ENCODE measurements at places on chromosomes 6 and 20.

DNA sequence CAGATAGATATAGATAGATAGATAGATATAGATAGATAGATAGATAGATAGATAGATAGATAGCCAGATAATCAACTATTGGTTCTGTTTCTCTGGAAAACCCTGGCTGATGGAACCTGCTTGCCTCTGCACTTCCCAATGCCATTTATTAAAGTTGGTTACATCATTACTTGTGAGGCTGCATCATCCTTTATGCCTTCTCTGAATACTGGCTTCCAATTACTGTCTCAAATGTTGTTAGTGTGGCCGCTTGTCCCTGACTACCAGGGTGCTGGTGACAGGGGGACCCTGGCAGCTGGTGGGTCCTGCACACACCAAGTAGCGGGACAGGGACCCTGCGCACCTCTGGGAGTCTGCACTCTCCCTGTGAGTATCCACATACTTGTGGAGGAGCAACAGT, 3.9 kb upstream of the SLPI start:
- no peak for DNase-seq

DNA sequence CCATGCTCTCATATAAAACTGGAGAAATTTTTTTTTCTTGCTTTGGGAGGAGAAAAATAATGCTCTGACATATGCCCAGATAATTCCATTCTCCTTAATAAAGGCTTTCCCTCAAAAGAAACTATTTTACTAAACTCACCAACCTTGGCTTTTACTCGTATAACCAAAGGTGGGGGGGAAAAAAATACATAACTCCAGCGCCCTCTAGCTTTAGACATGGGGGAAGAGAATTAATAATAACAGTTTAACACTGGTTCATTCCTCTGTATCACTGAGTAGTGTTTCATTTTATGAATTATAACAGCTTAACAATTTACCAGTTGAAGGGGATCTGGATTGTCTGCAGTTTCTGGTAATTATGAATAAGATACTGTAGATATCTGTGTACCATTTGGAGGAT, 1226.1 kb downstream of the GRIK2 start:
- DNase-seq, result peak; percentile 3

DNA sequence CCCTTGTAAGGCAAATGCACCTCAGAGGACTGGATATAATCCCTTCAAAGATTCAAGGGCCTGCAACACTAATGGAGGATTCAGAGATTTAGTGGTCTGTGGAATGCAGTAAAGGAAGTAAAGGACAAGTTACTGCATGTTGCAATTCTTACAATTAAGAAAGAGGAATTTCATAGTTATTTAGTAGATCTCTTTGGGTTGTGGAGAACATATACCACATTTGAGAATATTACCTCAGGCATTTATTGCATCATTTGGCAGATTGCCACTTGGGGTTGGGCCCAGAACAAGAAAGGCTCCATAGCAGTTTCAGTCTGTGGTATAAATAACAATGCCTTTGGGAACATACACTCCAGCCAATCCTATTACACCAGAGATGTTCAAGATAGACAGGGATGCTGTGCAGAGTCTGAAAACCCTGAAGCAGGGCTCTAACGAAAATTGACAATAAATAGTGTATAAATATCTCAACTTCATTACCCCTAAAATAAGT, 20.9 kb upstream of the EPM2A start:
- DNase-seq, result peak; percentile 57

DNA sequence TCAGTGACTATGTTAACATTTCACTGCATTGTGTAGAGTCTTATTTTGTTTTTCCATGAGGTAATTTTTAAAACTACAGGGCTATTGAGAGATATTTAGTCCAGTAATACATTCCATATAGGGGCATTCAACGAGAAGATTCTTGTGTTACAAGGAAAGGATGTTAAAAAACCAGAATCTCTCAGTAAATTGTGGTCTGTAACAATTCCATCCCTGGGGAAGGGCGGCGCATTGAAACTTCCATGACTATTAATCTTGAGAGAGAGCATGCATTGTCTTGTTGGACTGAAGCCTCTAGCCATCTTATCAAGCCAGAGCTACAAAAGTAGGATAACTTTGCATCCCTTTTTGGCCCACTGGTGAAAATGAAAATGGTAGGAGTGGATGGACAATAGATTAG, 119.7 kb downstream of the BCKDHB start:
- no peak for DNase-seq

DNA sequence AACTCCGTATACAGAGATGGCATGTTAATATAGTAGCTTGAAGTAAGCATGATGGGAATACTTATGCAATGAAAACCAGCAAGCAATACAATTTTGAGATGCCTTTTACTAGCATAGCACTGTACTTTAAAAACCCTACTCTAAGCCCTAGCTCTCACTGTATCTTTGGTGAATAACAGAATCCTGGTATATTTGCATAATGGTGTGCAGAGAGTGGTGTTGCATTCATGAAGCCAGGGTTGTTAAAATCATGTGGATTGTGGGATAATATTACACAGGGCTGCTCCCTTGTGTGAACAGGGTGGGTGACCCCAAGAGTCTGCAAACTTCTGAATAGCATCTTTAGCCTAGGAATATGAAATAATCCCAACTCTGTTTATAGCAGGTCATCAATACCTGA, 105.2 kb upstream of the BMP2 start:
- no peak for DNase-seq

GRCh38 chr20:33079259-33079658, at the start of gene BPIFB4:
BPIFB4 (plus strand) TSS chr20:33079643; CDS start chr20:33081527, 1,884 bp downstream.
- no peak for DNase-seq

DNA sequence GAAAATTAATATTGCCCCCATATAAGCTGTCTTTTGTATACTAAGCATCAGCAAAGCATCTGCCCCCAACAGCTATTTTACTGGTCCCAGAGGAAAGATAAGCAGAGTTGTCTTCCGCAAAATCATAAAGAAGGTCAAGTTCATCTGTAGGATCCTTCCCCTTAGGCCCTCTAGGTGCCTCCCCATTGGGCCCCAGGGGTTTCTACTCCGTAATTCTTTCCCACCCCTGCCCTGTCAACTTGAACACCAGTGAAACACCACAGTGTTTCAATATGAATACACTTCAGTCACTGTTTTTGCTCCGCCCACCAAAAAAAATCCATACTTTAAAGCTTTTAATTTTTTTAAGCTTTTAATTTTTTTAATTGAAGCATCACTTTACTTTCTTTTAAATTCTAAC, 159.2 kb downstream of the ATXN1 start:
- DNase-seq, result no peak

- no peak for DNase-seq
Measured at GRCh38 chr6:43875849-43876572, 106.0 kb downstream of the VEGFA start.

- DNase-seq, result no peak
Measured at GRCh38 chr6:3389390-3390167, 67.3 kb downstream of the SLC22A23 start.

DNA sequence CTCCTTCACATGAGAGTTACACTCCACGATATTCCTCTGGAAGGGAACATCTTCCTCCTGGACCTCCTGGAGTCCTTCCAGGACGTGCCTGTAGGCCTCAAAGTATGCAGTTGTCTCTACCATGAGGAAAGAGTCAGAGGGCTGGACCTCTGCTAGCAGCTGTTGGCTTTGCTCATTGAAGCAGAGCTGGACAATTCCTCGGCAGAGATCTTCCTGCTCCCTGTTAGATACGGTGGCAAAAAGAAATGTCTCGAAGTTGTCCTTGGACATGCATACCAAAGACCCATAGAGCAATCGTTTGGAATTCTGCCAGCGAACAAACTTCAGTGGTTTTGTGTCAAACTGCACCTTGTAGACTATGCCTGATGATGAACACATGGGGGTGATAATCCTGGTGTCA, 7.7 kb downstream of the ZNFX1 start:
- no peak for DNase-seq

DNA sequence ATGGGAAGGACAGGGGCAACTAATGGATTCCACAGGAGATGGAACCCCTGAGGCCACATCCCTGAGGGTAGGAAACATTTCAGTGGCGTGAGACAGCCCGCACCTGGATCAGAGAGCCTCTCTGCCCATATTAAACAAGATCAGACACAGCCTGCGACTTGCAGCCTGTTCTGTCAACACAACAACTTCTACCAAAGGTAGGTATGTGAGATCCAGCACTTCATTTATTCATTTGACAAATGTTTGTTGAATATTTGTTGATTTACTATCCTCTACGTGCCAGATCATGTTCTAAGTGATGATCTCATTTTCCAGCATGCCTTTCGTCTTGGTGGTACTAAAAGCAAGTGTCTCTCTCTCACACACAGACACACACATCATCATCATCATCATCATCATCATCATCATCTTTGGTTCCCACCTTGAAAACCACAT, 43.2 kb upstream of the NT5E start:
- DNase-seq, result no peak

GRCh38 chr6:156557911-156558259, 219.3 kb upstream of the ARID1B start:
- no peak for DNase-seq

DNA sequence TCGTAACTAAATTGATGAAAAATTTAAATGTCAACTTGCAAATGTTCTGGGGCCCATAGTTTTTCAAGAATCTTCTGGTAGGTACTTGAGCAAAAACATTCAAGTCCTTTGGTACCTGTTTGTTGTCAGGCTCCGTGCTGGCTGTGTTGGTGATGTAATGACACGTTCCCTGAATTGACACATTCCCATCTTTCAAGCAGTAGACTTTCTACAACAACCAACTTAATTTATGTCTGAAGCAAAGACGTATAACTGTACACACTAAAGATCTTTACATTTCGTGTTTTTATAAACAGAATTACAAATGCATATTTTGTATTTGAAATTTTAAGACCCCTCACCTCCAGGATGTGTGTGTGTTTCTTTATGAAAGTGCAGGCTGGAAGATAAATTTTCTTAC, 49.5 kb downstream of the NCOA3 start:
- no peak for DNase-seq

- no peak for DNase-seq
Measured at GRCh38 chr6:137272403-137272802, 53.2 kb upstream of the IFNGR1 start.

- no peak for DNase-seq
Measured at GRCh38 chr6:79862711-79863110, 84.6 kb downstream of the ELOVL4 start.

GRCh38 chr20:25277051-25277801, 29.3 kb downstream of the PYGB start:
- DNase-seq, result no peak

DNA sequence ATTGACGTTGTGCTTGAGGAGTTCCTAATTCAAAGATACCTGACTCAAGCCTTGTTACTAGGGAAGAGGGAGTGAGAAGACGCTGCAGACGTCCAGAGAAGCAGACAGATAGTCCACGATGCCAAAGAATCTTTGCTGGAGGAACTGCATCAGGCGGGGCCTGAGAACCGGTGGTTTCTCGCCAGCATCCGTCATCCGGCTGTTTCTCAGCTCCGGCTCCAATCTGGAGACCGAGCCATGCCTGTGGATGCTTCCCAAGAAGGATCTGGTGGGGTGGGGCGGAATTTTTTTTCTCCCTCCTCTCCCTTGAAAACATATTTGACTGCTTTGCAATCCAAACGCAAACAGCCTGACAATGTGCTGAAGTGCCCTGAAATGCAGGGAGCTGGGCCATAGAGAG, 125.8 kb upstream of the SRSF6 start:
- DNase-seq, result no peak

- DNase-seq, result no peak
Measured at GRCh38 chr6:145244349-145245100, 490.8 kb downstream of the EPM2A start.

- DNase-seq, result peak; percentile 63
Measured at GRCh38 chr20:41424546-41424945, 57.9 kb upstream of the EMILIN3 start.

DNA sequence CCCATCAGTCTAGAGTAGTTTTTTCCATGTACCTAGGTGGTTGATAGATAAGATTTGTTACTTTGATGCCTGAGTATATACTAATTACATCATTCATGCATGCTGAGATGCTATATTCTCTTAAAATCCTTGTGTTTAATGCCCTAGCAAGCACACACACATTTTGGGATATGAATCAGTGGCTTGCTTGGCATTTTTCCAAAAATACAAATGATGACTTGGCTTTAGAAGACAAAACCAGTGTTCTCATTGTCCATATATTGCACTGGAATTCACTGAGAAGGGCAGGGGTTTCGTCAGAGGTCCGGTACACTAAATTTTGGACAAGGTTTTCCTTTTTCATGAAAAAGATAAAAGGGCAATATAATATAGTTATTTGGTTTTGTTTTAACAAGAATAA, 24.9 kb downstream of the GTPBP2 start:
- no peak for DNase-seq

- no peak for DNase-seq
Measured at GRCh38 chr6:104689551-104690205, 170.0 kb downstream of the HACE1 start.

DNA sequence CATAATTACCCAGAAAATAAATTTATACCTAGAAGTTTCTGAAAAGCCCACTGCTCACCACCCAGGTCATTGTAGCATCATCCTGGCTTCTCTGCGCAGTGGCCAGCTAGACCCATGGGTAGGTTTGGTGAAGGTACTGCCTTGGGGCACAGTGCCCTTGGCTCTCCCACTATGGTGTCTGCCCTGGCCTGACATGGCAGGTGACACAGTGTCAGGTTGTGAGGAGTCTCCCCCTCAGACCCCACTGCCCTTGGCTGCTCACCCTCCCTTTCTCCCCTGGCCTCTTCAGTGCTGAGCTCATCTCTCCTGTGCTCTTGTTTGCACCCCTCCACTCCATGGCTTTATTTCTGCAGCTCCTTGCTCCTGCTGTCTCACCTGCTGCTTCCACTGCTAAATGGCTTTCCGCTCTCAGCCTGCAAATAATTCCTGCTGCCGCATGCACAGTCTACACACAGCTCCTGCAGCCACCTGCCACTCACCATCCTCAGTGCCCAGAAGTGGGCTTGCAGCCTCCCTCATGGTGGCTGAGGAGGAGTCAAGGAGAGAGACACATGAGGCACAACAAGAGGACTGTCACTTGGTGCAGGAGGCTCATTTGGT, 313.4 kb upstream of the MOCS1 start:
- no peak for DNase-seq

DNA sequence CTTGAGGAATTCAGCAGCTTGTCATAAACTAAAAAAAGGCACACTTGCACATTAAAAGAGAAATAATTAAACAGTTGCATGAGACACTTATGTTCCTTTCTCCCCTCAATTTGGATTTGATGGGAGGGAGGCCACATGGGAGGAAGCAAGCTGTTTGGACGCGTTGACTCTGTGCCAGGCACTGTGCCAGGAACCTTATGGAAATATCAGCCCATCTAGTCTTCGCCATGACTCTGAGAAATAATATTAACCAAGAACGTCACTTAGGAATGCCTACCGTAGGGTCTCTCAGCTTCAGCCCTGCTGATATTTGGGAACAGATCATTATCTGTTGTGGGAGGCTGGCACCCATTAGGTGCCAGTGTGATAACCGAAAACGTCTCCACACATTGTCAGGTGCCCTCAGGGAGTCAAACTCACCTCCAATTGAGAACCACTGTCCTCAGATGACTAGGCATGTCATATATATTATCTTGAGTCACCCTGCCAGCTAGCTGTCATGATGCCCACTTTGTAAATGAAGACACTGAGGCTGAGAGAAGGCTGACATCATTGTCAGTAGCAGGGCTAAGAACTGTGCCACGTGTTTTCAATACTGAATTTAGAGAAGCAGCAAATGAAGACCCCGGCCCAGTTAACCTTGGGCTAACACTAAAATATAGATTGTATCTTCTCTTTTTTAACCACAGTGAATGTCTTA, 36.1 kb downstream of the EYA2 start:
- DNase-seq, result no peak

GRCh38 chr6:116424001-116424400, 37.2 kb upstream of the CALHM6 start:
- peak; percentile 5 for DNase-seq

GRCh38 chr6:167303675-167304625, 12.8 kb downstream of the UNC93A start:
- DNase-seq, result no peak

GRCh38 chr20:2653556-2654383, 1.3 kb downstream of the NOP56 start:
- peak; percentile 40 for DNase-seq
